ENCODE measurements at places on chromosomes 16 and 17. TPM values are rescaled to one million over a fixed set of nuclear protein-coding genes. Genes with fewer than 3 reads are reported as not detected.

- DNase-seq = peak; percentile 16
These were observed 228.5 kb upstream of the PMFBP1 start for GRCh38 chr16:72400257-72401083.

DNA sequence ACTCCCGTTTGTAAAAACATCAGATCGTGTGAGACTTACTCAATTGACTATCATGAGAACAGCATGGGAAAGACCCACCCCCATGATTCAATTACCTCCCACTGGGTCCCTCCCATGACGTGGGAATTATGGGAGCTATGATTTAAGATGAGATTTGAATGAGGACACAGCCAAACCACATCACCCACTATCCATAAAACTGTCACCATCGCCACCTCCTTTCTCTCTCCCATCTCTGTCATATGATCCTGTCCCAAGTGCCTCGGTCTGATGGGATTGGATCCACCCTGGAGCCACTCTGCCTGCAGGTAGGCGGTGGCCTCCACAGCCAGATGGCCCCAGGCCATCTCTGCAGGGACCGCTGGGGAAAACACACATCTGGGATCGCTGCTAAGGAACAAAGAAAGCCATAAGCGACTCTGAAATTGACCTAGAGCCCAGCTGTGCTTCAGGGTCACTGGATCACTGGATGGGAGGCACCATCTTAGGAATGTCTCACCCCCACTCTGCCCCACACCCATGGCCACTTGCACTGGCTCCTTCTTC lies 61.2 kb downstream of the TMEM186 start:
- DNase-seq = no peak

DNA sequence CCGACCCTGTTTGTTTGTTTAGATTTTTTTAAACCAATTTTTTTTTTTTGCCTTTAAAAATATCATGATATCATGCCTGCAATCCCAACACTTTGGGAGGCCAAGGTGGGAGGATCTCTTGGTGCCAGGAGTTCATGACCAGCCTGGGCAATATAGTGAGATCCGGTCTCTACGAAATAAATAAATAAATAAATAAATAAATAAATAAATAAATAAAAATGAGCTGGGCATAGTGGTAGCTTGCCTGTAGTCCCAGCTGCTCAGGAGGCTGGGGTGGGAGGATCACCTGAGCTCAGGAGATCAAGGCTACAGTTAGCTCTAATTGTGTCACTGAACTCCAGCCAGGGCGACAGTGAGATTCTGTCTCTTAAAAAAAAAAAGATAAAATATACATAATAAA lies 8.1 kb upstream of the IGF2BP1 start:
- no peak for DNase-seq

DNA sequence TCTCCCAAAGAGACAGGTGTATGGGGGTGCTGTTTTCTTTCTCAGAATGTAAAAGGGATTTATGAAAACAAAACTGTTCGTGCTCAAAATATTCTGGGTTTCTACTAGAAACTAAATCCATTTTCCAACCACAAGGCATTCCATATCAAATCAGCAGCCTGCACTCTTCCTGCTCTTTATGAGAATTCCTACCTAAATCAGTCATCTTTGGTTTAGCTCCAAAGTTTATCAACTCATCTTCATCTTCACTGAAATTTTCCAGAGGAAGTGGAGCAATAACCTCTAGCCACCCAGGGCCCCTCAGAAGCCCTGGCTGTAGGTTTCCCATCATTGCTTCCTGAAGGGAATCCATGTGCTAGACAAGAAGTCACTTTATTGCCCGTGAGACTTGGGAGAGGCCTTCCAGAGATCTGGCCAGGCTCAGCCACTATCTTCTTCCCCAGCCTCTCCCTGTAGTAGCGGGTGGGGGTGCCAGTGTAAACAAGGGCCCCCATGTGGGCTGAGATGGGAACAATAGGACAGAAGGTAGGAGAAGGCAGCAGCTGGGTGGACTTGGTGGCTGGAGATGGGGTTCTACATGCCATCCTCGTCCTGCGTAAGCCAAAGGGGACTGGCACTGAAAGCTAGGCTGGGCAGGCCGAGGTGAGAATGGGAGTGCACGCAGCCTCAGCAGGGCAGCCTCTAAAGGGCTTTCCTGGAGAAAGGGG lies 22.0 kb upstream of the ALDH3A1 start:
- no peak for DNase-seq

- peak; percentile 87 for DNase-seq
These were observed at the start of gene CANT1 for GRCh38 chr17:79009397-79010303. Gene CANT1 (minus strand): TSS chr17:79009764. CDS start chr17:78997622, 12,142 bp downstream.

GRCh38 chr17:4548061-4548461 lies 7.1 kb downstream of the MYBBP1A start:
- DNase-seq = no peak

- DNase-seq = no peak
These were observed 84.5 kb downstream of the MRM3 start for GRCh38 chr17:866568-867103.

- no peak for DNase-seq
These were observed 23.1 kb upstream of the BAHCC1 start for GRCh38 chr17:81371910-81372760.

DNA sequence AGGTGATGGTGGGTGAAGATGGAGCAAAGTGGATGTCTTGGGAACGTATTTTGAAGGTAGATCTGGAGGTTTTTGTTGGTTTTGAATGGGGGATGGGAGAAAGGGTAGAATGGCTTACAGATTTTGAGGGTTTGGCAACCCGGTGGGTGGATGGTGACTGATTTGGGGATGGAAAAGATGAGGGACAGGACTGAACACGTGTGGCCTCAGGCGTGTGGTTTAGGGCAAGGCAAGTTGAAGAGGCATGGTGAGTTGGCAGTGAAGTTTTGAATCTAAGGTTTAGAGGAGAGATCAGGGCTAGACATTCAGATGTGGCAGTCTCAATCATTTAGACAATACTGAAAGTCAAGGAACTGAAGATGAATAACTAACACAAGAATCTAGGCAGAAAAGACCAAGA lies 5.0 kb upstream of the DCTPP1 start:
- DNase-seq = no peak

Gene RAC3
- 10.0 TPM for polyA plus RNA-seq

Gene TMIGD1
- polyA plus RNA-seq = 0.63 TPM

Gene UNC13D
- polyA plus RNA-seq = 8.9 TPM

Gene DNAI2
- polyA plus RNA-seq = not detected

Gene SPATA22
- polyA plus RNA-seq = 0.46 TPM
